ENCODE measurements at places on chromosomes 3 and 15.
A peak's percentile ranks its signal among the peaks of the same experiment; 100 is the strongest.

GRCh38 chr3:13451301-13451673 is 28.8 kb upstream of the HDAC11 start:
- no peaks in the 10 kb centered on the region for H3K27me3 ChIP-seq
- H3K36me3 ChIP-seq: no peaks in the 10 kb centered on the region
- H3K4me3 ChIP-seq: peak overlapping the region; percentile 90
- peak overlapping the region; percentile 85 for H3K27ac ChIP-seq
- H3K4me1 ChIP-seq: no peaks in the 10 kb centered on the region
- peak; percentile 54 for ATAC-seq

GRCh38 chr3:75337226-75337900 is 326.8 kb upstream of the FRG2C start:
- no peaks in the 10 kb centered on the region for H3K36me3 ChIP-seq
- no peak overlapping the region for H3K4me3 ChIP-seq
- H3K4me1 ChIP-seq: no peaks in the 10 kb centered on the region
- ATAC-seq: no peak

- H3K36me3 ChIP-seq: no peaks in the 10 kb centered on the region
- H3K27me3 ChIP-seq: peaks cover 20% of the 10 kb centered on the region
- H3K4me3 ChIP-seq: no peak overlapping the region
- no peak for ATAC-seq
- no peak overlapping the region for H3K27ac ChIP-seq
- H3K4me1 ChIP-seq: peaks cover 8% of the 10 kb centered on the region
Observed at GRCh38 chr15:82804575-82804949, 1.3 kb downstream of the FSD2 start.

- peaks cover 52% of the 10 kb centered on the region for H3K27me3 ChIP-seq
- H3K27ac ChIP-seq: no peak overlapping the region
- no peaks in the 10 kb centered on the region for H3K4me1 ChIP-seq
- no peak overlapping the region for H3K4me3 ChIP-seq
- no peaks in the 10 kb centered on the region for H3K36me3 ChIP-seq
Observed at GRCh38 chr15:71529361-71529760, 281.0 kb upstream of the NR2E3 start.

GRCh38 chr3:79202471-79203143 is 565.2 kb downstream of the ROBO1 start:
- H3K27ac ChIP-seq: no peak overlapping the region
- ATAC-seq: no peak
- no peaks in the 10 kb centered on the region for H3K4me1 ChIP-seq
- no peaks in the 10 kb centered on the region for H3K36me3 ChIP-seq
- no peaks in the 10 kb centered on the region for H3K27me3 ChIP-seq

All from activated T-helper 17 cell treated with anti-CD3 and anti-CD28 coated beads, Interleukin-2, amount 50 U/mL, for 72 hours (primary cell).